Mammary epithelial cell (primary cell): ENCODE measurements at places on chromosomes 6 and 20.

GRCh38 chr20:47642624-47643023 lies 140.9 kb downstream of the NCOA3 start:
- no peak for DNase-seq

DNA sequence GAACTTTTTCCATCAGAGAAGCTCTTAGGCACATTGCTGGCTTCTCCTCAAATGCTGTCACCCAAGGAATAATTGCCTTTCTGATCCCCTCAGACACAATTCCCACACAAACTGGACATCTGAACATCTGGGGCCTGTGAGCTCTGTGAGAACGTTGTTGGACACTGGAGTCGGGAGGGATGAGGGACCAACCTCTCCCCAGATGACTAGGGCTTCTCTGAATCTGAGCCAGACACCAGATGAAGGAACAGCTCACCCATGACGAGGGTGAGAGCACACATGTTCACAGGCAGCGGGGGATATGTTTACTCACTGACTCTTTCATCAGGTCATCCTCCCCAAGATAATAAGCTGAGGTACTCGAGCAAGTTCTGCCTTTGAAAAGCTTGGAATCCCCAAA lies 283.9 kb upstream of the SUPT3H start:
- DNase-seq: no peak

GRCh38 chr20:34312024-34312460 lies 8.9 kb upstream of the AHCY start:
- no peak for DNase-seq

GRCh38 chr6:116267836-116268588 lies 11.7 kb downstream of the TSPYL1 start:
- DNase-seq: no peak

DNA sequence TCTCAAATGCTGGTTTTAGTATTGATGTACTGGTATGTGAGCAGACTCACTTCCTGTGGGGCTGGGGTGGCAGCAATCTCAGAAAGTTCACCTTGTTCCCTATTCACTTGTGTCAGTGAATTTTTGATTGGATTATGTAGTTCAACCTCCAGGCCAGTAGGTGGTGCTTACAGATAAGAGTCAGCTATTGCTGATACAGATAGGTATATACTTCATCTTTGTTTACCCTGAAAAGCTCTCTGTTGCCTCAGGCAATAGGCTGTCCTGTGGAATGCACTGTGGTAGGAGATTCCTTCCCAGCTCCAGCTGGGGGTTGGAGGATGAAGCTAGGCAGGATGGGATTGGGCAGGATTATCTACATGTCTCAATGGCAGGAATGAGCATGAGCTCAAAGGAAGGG lies 851.2 kb upstream of the EYS start:
- no peak for DNase-seq
